Activated naive CD8-positive, alpha-beta T cell treated with anti-CD3 and anti-CD28 coated beads for 36 hours (primary cell): ENCODE measurements at places on chromosomes 6 and 20. TPM values are rescaled to one million over a fixed set of nuclear protein-coding genes. Genes with fewer than 3 reads are reported as not detected.

Gene MAVS
- 21.2 TPM for total RNA-seq

Gene VSTM2L
- not detected for total RNA-seq

Gene SLC22A7
- not detected for total RNA-seq

Gene CLVS2
- total RNA-seq = not detected

DNA sequence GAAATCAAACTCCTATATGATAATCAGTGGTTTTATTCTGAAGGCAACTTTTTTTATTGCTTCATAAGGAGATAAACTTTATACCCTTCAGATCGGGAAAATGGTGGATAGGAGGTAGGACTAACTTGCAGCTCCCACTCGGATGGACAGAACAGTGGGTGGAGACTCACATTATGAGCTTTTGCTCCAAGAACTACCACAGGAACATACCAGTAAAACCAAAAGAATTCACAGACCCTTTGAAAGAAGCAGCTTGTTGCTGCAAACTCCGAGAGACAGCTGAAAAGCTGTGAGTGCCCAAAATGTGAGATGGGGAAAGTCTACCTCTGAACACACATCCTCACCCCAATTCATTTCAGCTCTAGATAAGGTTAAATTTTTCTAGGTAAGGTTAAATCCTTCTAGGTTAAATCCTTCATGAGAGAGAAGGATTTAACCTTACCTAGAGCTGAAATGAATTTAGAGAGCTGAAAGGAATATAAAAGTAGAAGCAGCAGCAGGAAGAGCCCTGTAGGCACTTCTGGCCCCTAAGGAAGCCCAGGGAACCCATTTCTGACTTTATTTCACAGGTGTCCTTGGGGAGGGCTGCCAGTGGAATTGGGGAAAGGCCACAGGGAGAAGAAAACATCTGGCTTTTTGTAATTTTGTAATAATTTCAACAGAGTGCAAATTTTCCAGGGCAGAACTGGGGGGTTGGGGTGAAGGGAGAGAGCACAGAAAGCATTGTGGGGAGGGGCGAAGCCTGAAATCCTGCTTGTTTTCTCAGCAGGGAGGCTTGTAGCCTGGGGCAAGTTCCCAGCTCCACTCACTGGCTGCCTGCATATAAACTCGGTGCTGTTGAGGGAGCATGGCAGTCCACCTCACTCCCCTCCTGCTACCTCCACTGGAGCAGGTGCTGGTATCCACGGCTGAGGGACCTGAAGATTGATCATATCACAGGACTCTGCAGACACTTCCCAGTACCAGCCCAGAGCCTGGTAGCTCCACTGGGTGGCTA, 65.9 kb upstream of the HCRTR2 start:
- H3K27me3 ChIP-seq = no peaks in the 10 kb centered on the region
- no peaks in the 10 kb centered on the region for H3K36me3 ChIP-seq
- no peak for DNase-seq
- no peak overlapping the region for H3K27ac ChIP-seq

- no peaks in the 10 kb centered on the region for H3K4me1 ChIP-seq
- H3K36me3 ChIP-seq = no peaks in the 10 kb centered on the region
- no peak for DNase-seq
- H3K27ac ChIP-seq = no peak overlapping the region
Observed at GRCh38 chr20:10951216-10951615, 277.4 kb upstream of the JAG1 start.

GRCh38 chr6:16769131-16769985, 8.1 kb upstream of the ATXN1 start:
- H3K36me3 ChIP-seq = peaks cover 2% of the 10 kb centered on the region
- no peak overlapping the region for H3K27ac ChIP-seq
- peaks cover 64% of the 10 kb centered on the region for H3K4me1 ChIP-seq
- peak; percentile 63 for DNase-seq
- H3K27me3 ChIP-seq = no peaks in the 10 kb centered on the region
- H3K4me3 ChIP-seq = no peak overlapping the region

DNA sequence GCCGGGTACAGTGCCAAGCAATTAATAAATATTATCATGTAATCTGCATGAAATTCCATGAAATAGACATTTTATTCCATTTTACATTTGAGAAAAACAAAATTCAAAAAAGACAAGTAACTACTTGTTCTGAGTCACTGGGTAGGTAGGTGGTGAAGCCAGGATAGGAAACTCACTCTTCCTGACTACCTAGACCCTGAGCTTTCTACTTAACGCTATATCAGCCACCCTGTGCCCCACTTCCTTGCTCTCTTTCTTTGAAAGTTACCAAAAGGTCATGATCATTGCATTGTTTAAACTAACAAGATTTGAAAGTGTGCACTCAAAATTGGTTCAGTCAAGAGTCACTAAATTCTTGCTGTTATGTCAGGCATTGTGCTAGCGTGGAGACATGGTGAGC, 235.7 kb downstream of the CD83 start:
- H3K4me3 ChIP-seq = no peak overlapping the region
- peaks cover 32% of the 10 kb centered on the region for H3K4me1 ChIP-seq
- peaks cover 1% of the 10 kb centered on the region for H3K36me3 ChIP-seq
- DNase-seq = no peak
- H3K27me3 ChIP-seq = no peaks in the 10 kb centered on the region
- no peak overlapping the region for H3K27ac ChIP-seq

DNA sequence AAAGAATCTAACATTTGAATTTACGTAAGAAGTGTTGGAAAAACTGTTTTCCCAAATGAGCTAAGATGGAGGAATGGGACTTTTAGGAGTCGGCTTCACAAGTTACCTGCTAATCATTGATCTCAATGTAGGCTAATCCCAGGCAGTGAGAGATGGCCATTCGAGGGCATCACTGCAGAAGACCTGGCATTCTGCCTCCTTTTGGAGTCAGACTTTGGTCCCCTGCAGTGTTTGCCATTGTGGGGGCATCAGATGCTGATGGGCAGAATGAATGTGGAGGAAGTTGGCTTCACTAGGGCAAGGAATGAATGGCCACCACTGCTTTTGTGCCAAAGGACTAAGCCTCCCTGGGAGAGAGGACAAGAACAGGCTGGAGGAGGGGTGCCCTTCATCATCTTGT, 55.7 kb upstream of the NKX2-2 start:
- H3K4me1 ChIP-seq = peaks cover 9% of the 10 kb centered on the region
- H3K27ac ChIP-seq = no peak overlapping the region
- no peaks in the 10 kb centered on the region for H3K36me3 ChIP-seq
- H3K4me3 ChIP-seq = no peak overlapping the region
- peaks cover 46% of the 10 kb centered on the region for H3K27me3 ChIP-seq

DNA sequence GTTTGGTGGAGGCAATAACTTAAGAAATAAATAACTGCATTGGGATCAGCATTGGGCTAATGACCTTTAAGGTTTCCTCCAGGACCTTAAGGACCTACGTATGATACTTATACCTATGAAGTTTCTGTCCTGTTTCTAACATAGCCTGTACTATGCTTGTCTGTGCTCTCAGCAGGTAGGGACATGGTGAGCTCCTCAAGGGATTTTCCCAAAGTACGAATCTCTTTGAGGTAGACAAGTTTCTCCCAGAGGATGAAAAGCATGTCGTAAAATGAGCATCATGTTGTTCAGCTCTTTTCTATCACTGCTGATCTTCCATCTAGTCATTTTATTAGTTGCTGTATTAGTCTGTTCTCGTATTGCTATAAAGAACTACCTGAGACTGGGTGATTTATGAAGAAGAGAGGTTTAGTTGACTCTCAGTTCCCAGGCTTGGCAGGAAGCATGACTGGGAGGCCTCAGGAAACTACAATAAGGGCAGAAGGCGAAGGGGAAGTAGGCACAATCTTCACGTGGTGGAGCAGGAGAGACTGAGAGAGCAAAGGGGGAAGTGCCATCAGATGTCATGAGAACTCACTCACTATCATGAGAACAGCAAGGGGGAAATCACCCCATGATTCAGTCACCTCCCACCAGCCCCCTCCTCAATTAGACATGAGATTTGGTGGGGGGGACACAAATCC, 77.8 kb upstream of the TGM3 start:
- H3K4me3 ChIP-seq = no peak overlapping the region
- no peaks in the 10 kb centered on the region for H3K36me3 ChIP-seq
- peaks cover 8% of the 10 kb centered on the region for H3K27me3 ChIP-seq
- DNase-seq = peak; percentile 6
- peak overlapping the region; percentile 35 for H3K27ac ChIP-seq
- H3K4me1 ChIP-seq = peaks cover 8% of the 10 kb centered on the region

DNA sequence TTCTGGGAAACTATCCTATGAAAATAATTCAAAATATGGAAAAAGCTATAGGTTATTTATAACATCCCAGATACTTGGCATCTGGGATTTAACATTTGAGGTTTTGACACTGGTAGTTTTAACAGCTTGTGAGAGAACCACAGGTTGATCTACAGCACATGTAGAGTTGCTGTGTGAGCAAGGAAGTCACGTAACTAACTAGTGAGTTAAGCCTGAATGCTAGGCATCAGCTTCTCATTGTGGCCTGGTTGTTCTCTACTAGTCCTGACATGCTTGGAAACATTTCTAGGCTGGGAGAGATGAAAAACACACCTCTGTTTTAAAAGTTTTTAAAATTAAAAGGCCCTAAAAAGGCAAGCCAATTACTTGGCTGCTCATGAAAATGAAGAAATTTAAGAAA, 28.2 kb downstream of the ESF1 start:
- H3K36me3 ChIP-seq = peaks cover 11% of the 10 kb centered on the region
- no peak for DNase-seq
- H3K27me3 ChIP-seq = no peaks in the 10 kb centered on the region
- H3K4me3 ChIP-seq = no peak overlapping the region

DNA sequence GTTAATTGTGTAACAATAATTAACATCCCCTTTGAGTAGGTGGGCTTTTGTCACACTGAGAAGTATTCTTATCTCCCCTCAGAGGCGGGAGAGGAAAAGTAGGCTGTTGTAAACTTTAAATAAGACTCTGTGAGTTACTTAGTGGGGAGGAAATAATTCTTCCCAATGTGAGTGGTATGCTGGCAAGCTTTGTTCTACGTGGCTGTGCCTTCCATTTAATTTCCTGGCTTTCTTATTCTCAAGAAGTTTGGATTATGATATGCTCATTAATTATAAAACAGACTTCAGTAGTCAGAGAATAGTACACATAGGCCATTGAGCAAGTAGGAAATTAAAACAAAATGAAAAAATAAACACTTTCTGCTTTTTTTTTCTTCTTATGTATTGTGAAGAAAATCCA, 19.1 kb downstream of the ADGRB3 start:
- no peak overlapping the region for H3K27ac ChIP-seq
- no peaks in the 10 kb centered on the region for H3K4me1 ChIP-seq
- no peaks in the 10 kb centered on the region for H3K27me3 ChIP-seq
- DNase-seq = no peak
- H3K4me3 ChIP-seq = no peak overlapping the region

DNA sequence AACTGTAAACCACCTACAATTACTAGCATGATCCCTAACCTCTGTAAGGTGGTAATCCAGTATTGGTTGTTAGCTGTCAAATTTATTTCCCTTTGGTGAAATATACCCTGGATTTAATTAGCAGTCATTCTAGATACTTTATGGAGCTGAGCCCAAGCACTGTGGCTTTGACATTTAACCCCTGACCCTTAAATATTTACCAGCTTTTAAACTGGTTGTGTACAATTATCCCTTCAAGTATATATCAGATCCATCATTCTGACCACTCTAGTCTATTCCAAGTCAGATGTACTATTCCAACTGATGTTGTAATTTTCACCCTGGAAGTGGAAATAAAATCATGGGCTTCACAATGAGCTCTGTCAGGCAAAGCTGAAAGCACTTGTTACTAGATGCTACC, 229.6 kb downstream of the FOXC1 start:
- no peaks in the 10 kb centered on the region for H3K27me3 ChIP-seq
- no peaks in the 10 kb centered on the region for H3K36me3 ChIP-seq
- DNase-seq = no peak
- H3K4me1 ChIP-seq = no peaks in the 10 kb centered on the region

- no peak overlapping the region for H3K4me3 ChIP-seq
- no peak overlapping the region for H3K27ac ChIP-seq
- no peaks in the 10 kb centered on the region for H3K27me3 ChIP-seq
- no peak for DNase-seq
- H3K36me3 ChIP-seq = peaks cover 11% of the 10 kb centered on the region
Observed at GRCh38 chr6:2843138-2843740, 1.6 kb upstream of the SERPINB1 start.

DNA sequence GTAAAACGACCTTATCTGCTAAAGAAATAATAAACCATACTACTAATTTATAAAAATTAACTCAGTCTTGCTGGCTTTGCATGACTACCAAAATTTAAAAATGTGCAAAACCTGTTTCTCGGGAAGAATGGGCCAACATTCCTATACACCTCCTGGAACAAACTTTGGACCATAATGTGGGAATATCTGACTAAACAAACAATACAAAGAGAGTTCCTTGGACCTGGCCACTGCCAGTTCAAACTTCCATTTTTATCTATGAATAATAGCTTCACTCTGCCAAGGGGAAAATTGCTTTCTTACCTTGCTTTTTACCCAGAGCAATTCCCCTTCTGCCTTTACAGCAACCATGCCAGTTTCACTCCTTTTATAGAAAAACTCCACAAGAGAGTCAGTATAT, 38.7 kb upstream of the POU5F1 start:
- DNase-seq = no peak
- H3K36me3 ChIP-seq = peaks cover 2% of the 10 kb centered on the region
- H3K27ac ChIP-seq = no peak overlapping the region
- no peaks in the 10 kb centered on the region for H3K27me3 ChIP-seq
- no peak overlapping the region for H3K4me3 ChIP-seq

GRCh38 chr20:35030136-35030535, 62.5 kb downstream of the TRPC4AP start:
- no peak overlapping the region for H3K4me3 ChIP-seq
- peaks cover 5% of the 10 kb centered on the region for H3K4me1 ChIP-seq
- no peaks in the 10 kb centered on the region for H3K27me3 ChIP-seq
- H3K27ac ChIP-seq = no peak overlapping the region
- peaks cover 28% of the 10 kb centered on the region for H3K36me3 ChIP-seq
- no peak for DNase-seq

- H3K36me3 ChIP-seq = no peaks in the 10 kb centered on the region
- DNase-seq = no peak
- no peaks in the 10 kb centered on the region for H3K4me1 ChIP-seq
- no peak overlapping the region for H3K4me3 ChIP-seq
- H3K27me3 ChIP-seq = no peaks in the 10 kb centered on the region
Observed at GRCh38 chr6:40377173-40377806, 209.9 kb downstream of the LRFN2 start.

GRCh38 chr6:158422629-158423238, 110.5 kb downstream of the TULP4 start:
- H3K4me1 ChIP-seq = no peaks in the 10 kb centered on the region
- no peaks in the 10 kb centered on the region for H3K27me3 ChIP-seq
- H3K4me3 ChIP-seq = no peak overlapping the region
- H3K36me3 ChIP-seq = peaks cover 19% of the 10 kb centered on the region

- H3K4me1 ChIP-seq = peaks cover 5% of the 10 kb centered on the region
- H3K36me3 ChIP-seq = peaks cover 4% of the 10 kb centered on the region
Observed at GRCh38 chr6:134047673-134048072, 4.8 kb downstream of the SLC2A12 start.

DNA sequence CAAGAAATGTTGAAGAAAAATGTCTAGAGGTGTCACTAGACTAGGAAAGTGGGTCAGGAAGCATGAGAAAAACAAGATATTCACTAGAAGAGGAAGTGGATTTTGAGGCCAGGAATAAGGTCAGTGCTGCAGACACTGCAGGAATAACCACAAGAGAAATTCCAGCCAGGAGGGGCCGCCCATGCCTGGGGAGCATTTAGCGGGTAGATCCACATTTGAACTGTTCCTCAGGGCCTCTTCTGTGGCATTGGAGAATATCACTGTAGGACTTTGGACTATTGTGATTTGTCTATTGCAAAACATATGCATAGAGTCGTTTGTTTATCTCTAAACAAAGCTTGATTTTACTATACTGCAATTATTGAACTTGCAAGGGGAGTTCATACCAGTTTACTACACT, 49.6 kb upstream of the CCDC28A start:
- H3K27me3 ChIP-seq = no peaks in the 10 kb centered on the region
- no peaks in the 10 kb centered on the region for H3K36me3 ChIP-seq
- no peak for DNase-seq
- no peaks in the 10 kb centered on the region for H3K4me1 ChIP-seq
- H3K27ac ChIP-seq = no peak overlapping the region
- no peak overlapping the region for H3K4me3 ChIP-seq
